ENCODE measurements at places on chromosomes 6 and 20.
A peak's percentile ranks its signal among the peaks of the same experiment; 100 is the strongest.

GRCh38 chr6:52843605-52844004 lies 3.0 kb upstream of the GSTA5 start:
- DNase-seq: no peak

DNA sequence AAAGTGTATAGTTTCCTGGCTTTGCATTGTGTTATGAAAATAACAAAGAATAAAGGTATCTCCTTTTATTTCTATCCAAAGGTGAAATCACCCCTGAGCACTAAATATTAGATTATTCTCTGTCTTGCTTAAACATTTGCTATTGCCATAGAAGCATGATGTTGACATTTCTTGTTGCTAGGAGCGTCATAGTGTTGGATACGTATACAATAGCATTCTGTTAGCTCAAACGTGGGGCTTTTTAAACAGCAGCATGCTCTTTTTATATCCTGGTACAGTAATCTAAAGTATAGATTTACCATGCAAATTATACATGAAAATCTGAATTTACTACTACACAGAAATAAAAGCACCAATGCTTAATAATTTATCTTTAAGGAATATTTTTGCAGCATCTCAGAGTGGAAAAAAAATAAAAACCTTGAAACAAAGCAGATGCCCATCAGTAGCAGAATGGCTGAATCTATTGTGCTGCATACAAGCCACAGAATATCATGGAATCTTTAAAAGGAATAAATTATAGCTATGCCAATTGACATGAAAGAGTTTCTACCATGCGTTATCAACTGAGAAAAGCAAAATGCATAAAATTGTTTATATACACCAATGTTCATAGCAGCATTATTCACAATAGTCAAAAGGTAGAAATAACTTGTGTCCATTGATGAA lies 9.6 kb upstream of the HSF2 start:
- DNase-seq: no peak

DNA sequence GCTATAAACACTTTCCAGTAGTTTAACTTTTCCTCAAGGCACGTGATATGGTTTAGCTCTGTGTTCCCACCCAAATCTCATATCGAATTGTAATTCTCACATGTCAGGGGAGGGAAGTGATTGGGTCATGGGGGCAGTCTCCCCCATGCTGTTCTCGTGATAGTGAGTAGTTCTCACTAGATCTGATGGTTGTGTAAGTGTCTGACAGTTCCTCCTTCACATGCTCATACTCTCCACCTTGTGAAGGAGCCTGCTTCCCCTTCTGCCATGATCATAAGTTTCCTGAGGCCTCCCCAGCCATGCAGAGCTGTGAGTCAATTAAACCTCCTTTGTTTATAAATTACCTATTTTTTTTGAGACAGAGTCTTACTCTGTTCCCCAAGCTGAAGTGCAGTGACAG lies 127.9 kb downstream of the DTNBP1 start:
- no peak for DNase-seq

GRCh38 chr6:40620574-40621240 lies 33.5 kb upstream of the LRFN2 start:
- DNase-seq: no peak

GRCh38 chr6:37339741-37340638 lies 13.8 kb upstream of the RNF8 start:
- DNase-seq: no peak

GRCh38 chr6:132190815-132191175 lies 210.5 kb downstream of the MOXD1 start:
- peak; percentile 79 for DNase-seq

DNA sequence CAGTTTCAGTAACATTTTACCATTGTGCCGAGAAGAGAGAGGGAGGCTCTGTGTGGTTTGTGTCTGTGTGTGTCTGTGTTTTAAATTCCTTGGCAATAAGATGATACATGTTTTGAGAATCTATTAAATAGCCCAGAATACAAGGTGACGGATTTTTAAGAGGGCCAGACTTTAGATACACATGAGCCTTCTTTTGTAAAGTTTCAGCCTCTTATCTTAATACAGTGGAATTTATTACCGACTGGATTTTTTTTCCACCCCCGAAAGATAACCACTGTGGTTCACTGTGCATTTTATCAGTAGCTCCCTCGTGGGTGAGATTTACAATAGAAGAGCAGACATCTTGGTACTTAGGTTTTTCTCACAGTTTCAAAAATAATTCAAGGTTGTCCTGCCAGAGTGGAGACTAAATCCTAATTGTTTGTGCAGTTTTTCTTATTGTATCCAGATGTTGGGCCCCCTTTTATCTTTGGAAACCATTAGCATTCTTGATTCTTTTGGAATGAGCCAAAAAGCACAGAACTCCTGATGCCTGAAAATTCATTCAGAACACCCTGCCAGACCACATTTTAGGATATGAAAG lies 49.9 kb downstream of the STK4 start:
- peak; percentile 46 for DNase-seq

- peak; percentile 59 for DNase-seq
Observed at GRCh38 chr6:33785778-33786177, 3.2 kb downstream of the LEMD2 start.

DNA sequence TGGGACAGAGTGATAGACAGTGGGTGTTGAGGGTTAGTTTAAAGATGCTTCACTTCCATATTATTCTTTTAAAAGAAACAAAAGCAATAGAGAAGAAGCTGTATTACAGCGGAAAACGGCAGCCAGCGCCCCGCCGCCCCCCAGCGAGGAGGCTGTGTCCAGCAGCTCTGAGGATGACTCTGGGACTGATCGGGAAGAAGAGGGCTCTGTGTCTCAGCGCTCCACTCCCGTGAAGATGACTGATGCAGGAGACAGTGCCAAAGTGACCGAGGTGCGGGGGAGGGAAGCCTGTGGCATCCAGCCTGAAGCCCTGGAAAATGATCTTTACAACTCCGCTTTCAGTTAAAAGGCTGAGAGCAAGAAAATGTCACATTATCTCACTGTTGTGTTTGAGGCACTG lies 100.2 kb downstream of the FIG4 start:
- DNase-seq: no peak

DNA sequence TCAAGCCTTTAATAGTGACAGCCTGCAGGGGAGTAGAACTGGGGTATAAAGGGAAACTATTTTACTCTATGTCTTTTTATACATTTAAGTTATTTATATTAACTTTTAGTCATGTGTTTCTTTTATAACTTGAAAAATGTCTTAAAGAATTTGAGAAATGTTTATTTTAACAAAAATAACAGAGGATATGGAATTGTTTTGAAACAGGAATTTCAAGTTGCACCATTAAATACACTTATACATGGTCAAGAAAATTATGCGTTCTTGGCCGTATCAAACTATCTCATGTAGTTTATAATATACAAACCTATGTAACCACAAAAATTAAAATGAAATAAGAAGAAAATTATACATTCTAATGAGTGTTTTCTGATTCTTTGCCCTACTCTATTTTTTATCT lies 282.7 kb downstream of the GRIK2 start:
- no peak for DNase-seq

GRCh38 chr6:105112577-105112976 lies 67.2 kb downstream of the POPDC3 start:
- no peak for DNase-seq
